Activated CD8-positive, alpha-beta memory T cell treated with anti-CD3 and anti-CD28 coated beads for 1 hour (primary cell): ENCODE measurements at places on chromosomes 11 and 22.

DNA sequence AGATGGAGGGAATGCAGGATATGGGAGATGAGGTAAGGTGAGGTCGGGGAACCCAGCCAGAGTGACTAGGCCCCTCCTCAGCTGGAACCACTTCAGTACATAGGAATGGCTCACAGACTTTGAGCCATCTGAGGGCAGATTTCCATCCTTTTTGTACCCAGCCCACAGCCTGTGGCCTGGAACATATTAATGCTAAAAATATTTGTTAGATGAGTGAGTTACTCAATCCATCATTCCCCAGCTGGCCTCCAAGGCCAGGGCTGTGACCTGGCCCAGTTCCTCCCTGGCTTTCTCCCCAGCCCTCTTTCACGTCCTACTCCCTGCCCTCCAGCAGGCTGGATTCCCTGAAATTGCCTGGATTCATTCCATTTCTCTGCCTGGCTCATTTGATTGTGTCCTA is 57.2 kb upstream of the PRDM11 start:
- DNase-seq, result no peak

GRCh38 chr11:129946256-129946655 is 50.9 kb upstream of the NFRKB start:
- no peak for DNase-seq

- no peak for DNase-seq
Observed at GRCh38 chr22:40237788-40238424, 60.2 kb downstream of the TNRC6B start.

DNA sequence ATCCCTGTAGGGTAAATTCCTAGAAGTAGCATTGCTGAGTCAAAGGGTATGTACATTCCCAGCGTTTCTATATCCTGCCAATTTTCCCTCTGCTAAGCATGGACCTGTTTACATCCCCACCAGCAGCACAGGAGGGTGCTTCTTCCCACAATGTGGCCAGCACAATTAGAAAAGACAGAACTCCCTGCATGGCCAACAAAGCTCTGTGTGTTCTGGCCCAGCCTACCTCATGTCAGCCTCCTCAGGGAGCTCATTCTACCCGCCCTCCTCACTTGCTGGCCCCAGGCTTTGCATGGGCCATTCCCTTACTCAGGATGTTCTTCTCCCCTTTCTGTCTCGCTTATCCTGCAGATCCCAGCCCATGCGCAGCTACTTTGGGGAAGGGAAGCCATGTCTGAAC is 186.1 kb downstream of the DSCAML1 start:
- no peak for DNase-seq

GRCh38 chr22:42830161-42830560 is 26.9 kb downstream of the ARFGAP3 start:
- no peak for DNase-seq

DNA sequence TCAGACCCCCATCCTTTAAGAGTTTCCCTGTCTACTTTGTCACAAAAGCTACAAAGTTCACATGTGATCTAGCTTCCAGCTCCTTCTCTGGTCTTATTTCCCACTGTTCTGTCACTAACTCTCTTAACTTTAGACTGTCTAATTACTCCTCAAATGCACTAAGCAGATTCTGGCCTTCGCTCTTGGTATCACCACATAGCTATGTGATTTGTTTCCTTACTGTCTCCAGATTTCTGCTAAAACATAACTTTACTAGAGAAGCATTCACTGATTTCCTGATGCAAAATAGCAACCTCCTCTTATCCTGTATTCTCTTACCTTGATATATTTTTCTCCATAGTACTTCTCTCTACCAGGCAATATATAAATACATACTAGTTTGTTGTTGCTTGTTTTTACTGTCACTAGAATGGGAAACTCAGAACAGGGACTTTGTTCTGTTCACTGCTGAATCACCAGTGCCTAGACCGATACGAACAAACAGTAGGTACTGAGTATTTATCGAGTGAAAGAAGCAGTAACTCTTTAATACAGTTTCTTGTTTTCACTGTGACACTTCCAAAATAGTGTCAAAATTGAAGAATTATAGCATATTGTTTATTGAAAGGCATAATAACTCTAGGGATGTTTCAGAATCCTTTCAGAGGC is 205.6 kb downstream of the DDX10 start:
- no peak for DNase-seq

DNA sequence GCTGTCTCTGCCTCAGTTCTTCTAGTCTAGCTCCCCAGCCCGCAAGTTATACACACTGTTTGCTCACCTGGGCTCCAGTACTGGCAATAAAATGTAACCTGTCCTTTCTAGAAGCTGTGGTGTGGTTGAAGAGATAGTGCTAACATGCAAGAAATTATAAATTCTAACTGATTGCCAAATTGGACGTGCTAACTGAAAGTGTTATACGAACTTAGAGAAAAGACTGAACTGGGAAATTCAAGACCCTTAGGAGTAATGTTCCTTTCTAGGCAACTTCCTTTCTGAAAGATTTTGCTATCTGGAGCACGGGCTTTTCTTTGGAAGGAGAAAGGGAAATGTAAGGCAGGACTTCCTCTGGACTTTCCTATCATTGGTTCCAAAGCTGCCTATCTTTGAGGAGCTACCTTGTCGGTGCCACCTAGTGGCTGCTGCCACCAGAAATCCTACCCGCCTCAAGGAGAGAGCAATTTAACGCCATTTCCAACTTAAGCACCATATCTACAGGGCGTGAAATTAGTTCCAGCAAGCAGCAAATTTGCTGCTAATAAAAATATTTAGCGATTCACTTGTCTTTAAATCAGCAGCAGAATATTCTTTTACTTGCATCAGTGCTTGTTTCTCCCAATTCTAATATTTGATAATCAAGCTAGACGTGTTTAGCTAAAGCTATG is 12.7 kb upstream of the TMEM218 start:
- DNase-seq, result no peak
